ENCODE measurements at places on chromosomes 13 and 19. TPM values are rescaled to one million over a fixed set of nuclear protein-coding genes. Genes with fewer than 3 reads are reported as not detected.
A peak's percentile ranks its signal among the peaks of the same experiment; 100 is the strongest.

Gene PEAK3
- polyA plus RNA-seq: not detected

Gene OR10H1
- polyA plus RNA-seq: not detected

Gene VSIG10L
- polyA plus RNA-seq: 0.82 TPM

Gene CFAP97D2
- not detected for polyA plus RNA-seq

Gene PGLYRP1
- polyA plus RNA-seq: not detected

Gene ZBTB45
- polyA plus RNA-seq: 4.3 TPM

DNA sequence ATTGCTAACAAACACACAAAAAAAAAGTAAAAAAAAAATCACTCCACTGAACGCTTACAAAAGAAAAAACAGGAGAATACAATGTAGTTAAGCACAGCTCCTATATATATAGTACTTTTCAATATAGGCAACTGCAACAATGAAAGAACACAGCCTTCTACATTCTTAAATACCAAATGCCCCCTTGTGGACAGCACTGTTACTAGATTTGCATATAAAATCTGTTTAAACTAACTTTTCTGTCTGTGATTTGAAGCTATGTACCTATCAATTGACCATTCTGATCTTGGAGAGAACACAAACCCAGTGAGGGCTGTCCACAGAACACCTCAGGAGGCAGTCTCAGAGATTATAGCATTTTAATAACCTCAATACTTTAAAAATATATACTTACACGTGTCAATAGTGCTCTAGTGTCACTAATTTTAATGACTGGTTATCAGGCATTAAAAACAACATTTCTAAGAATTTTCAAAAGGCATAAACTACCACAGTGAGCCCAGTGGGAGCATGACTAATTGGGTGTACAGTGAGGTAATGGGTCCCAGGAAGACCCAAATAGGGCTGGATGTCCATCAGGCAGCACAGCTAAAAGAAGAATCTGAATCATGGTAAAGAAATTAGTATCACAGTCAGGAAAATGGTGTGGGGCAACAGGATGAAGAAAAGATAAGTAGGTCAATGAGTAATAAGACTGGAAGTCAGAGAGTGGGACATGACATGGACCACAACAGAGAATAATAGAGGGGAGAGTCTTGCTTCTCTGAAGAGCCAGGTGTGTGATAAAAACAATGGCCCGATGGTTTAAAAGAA is 22.2 kb downstream of the CCDC169 start:
- peak; percentile 88 for DNase-seq

DNA sequence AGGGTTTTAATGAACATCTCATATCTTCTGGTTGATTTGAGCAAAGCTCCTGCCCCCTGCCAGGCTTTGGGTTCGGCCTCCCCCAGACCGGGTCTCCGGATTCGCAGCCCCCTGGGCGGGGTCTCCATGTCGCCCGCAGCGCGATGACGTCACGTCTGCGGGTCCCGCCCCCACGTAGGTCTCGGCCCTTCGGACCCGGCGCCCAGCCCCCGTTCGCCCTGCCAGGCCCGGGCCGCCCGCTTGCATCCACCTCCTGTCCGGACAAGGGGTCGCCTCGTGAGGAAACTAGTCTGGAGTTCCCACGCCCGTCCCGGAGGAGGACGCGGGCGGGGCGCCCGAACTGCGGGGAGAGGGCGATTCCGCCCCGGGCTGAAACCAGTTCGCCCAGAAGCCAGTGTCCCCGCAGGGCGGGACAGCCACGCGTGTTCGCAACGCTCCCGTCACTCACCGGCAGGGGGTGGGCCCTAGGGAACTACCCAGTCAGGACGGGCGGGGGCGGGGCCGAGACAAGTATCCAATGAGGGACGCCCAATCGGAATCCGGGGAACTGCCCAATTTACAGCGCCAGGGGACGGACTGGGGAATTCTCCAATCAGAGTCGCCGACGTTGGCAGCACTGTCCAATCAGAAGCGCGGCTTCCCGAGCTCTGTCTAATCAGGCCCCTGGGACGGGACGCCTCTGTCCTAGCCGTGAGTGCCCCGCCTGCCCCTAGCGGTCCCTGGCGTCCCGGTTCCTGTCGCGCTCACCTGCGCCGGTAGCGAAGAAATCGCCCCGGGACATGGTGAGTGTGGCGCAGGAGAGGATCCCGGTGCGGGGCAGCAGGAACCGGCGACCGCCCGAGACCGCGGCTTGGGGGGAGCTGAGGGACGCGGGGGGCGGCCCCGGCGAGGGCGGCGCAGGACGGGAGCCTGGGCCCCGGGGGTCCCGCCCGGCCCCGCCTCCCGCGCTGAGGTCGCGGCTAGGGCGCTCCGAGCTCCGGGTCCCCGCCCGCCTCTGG is at the start of gene ZNF555:
TSS of gene ZNF555 (plus strand) at position 682 of the 998 bp plus-strand sequence. CDS start at position 780, 98 bp downstream.
- DNase-seq: peak; percentile 99

DNA sequence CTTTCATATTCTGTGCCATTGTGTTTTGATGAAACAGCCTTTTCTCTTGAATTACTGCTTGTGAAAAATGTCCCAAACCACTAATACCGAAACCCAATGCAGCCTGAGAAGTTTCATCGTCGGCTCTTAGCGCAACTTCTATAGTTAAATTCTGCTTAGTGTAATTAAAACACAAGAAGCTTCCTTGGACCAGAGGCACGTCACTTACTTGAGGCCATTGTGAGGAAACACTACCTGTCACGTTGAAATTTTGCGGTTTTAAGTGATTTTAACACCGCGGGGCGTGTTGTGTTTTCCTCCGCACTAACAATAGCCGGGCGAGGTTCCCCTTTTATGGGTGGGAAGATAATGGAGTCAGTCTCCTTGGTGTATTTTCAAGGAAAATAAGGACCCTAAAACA is 70.9 kb downstream of the GGACT start:
- DNase-seq: no peak

DNA sequence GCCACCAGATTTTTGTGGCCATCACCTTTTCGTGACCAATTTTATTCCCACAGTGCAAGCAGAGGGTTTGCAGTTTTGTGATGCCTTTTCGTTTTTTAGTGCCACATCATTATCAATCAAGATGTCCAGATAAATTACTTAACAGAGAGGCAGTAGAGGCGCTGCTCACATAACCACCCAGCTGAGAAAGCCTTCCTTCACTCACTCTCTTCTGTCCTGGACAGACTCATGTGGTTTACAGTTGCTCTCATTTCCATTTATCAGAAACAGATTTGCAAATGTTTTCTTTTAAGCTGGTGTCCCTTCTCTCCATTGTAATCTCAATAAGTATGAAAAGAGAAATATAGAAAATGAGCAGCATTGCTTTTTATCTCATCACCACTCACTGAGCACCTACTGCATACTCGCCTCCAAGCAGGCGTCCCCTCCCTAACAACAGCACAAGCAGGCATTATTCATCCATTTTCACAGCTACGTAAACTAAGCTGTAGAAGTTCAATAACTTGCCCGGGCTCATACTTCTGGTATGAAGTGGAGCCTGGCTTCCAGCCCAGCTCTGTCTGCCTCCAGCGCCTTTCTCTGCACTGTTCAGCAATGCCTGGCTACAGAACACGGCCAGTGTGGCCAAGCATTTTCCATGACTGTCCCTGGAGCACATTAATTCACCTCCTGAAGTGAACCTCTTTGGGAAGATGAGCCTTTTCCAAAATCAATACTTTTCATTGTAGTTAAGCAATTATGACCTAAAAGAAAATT is 34.6 kb upstream of the KATNAL1 start:
- peak; percentile 96 for DNase-seq

- no peak for DNase-seq
These were observed 26.8 kb downstream of the CLDN10 start for GRCh38 chr13:95579303-95579702.

GRCh38 chr13:110206185-110206584 is 100.8 kb downstream of the COL4A1 start:
- DNase-seq: no peak

- DNase-seq: no peak
These were observed 41.4 kb upstream of the LDLR start for GRCh38 chr19:11047866-11048265.
